Posterior vena cava (tissue), 2 donors: ENCODE measurements at places on chromosomes 1 and 21. TPM values are rescaled to one million over a fixed set of nuclear protein-coding genes. Genes with fewer than 3 reads are reported as not detected.

- DNase-seq = no peak
Measured at GRCh38 chr1:60947367-60947766, 135.0 kb upstream of the NFIA start.

DNA sequence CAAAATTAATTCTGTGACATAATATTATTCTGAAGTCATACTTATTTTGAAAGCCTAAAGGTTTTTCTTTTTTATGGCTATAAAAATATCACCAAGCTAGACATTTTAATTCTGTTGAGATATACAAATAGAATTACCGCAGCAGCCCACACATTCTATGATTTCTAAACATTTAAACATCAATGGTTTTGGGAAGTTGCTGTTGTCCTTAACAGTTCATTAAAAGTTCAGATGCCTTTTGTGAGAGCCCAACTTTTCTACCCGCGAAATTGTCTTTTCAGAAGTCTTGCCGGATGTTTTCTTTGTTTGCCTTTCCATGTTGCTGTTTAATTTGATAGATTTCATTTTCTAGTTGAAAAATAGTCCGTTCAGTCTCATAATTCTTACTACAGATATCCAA, 40.5 kb downstream of the CDC14A start:
- no peak for DNase-seq

- DNase-seq = no peak
Measured at GRCh38 chr1:182107209-182107608, 45.7 kb upstream of the ZNF648 start.

- no peak for DNase-seq
Measured at GRCh38 chr1:164670026-164670425, 111.0 kb downstream of the PBX1 start.

GRCh38 chr1:54118704-54119103, 34.1 kb downstream of the CDCP2 start:
- DNase-seq = no peak

- DNase-seq = no peak
Measured at GRCh38 chr1:175881246-175881976, 138.0 kb upstream of the TNR start.

DNA sequence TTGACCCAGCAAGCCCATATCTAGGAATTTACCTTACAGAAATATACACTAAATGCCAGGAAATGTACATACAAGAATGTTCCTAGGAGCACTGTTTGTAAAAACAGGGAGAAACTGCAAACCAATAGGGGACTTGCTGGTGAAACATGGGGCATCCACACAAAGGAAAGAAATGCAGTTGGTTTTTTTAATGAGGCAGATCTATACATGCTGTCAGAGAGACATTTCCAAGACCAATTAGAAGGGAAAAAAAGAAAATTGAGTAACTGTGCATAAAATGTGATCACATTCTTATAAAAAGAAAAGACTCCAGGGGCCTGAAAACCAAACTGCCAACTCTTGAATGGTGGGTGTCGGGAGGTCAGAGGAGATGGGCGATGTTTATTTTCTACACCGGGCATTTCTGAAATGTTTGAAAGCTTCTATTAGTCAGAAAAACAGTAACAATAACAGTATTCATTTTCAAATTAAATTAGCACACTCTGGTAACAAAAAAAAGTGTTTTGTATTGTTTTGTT, 56.6 kb downstream of the MATN1 start:
- DNase-seq = no peak

GRCh38 chr1:235160383-235160956, 580 bp downstream of the RBM34 start:
- DNase-seq = no peak

DNA sequence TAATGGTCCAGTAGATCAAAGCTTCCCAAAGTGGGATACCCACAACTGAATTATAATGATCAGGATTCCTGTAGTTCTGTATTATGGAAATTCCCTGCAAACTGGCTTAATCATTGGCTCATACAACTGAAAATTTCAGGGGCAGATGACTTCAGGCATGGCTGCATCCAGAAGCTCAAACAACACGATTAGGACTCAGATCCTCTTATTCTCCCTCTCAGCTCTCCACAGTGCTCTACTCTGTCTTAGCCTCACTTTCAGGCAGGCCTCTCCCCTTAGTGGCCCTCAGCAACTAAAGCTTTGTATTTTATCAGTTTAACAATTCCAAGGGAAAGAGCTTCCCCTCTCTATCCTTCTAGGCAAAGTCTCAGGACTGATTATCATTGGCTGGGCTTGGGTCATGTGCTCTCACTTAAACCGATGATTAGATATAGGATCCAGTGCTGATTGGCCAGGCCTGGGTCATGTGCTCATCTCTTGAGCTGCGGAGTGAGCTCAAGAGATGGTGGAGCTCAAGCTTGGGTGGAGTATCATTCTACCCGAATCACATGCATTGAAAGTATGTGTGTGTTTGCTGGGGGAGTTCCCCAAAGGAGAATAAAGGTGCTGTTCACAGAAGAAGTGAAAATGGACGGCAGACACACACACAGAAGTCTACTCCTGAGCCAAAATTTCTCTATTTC, 57.9 kb upstream of the RUNX3 start:
- DNase-seq = no peak

F3 gene
- 72.2 TPM for total RNA-seq

CFAP74 gene
- total RNA-seq = not detected

SRSF10 gene
- 74.1 TPM for total RNA-seq

CNKSR1 gene
- total RNA-seq = 2.4 TPM

SPAG17 gene
- total RNA-seq = not detected
